ENCODE measurements at places on chromosomes 12 and 14.

DNA sequence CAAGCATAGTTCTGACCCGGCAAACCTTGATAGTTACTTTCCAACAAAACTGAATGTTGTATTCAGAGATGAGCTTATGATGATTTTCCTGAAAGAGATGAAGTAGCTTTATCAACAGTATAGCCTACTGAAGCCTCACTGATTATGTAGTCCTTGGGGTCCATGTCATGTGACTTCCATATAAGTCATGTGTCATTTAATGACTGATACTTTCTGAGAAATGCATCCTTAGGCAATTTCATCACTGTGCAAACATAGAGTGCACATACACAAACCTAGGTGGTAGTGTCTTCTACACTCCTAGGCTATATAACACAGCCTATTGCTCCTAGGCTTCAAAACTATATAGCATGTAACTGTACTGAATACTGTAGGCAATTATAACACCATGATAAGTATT, 28.5 kb upstream of the TUBA1C start:
- no peak for DNase-seq

- no peak for DNase-seq
These were observed 186.4 kb downstream of the RBM19 start for GRCh38 chr12:113779774-113780173.

- DNase-seq, result peak; percentile 0
These were observed 2.6 kb downstream of the KIAA0586 start for GRCh38 chr14:58430156-58430555.

DNA sequence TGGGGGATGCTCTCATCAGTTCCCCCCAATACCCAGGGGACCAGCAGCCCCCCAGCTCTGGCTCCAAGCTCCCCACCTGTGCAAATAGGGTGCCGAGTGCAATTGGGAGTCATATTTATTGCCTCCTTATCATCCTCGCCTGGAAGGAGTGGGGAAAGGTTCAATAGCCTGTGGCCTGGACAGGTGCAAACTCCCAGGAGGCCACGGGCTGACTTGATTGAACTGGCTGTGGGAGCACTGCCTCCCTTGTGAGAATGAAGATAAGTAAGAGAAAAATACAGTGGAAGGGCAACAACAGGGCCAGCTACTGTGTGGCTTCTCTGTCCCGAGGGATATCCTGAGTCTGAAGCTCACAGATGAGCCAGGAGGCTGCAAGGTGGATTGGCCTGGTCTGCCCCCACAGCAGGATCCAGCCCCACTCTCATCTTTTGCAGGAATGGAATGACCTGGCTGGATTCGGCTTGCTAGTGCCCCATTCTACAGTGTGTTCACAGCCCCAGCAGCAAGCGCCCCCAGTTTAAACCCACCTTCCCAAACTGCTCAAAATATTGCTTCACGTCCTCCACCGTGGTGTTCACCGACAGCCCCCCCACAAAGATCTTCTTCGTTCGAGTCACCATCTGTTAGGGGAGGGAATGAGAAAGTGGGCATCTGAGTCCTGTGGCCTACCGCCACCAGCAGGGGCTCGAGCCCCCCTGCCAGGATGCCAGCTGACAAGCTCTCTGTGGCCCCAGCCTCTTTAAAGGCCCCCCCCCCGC, 6.3 kb downstream of the MSI1 start:
- no peak for DNase-seq

- no peak for DNase-seq
These were observed 3.0 kb downstream of the NCOR2 start for GRCh38 chr12:124564232-124564958.

- no peak for DNase-seq
These were observed 4.3 kb downstream of the CRACR2A start for GRCh38 chr12:3748620-3749019.

DNA sequence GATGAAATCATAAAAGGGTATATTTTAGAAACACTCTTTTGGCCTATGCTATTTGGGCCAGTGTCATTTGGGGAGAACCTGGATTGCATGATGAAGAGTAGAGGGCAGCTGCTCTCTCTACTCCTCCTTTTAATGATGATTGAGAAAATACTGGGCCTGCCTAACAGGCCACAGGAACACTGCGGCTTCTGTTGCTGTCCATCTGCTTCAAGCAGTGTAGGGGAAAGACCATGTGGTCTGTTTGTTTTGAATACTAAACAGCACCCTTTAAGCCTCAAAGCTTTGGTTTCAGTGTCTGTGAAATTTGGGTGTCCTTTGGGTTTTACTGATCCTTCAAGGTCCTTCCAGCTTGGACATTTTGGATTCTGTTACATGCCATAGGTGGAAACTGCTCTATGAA, 78.0 kb downstream of the TTC6 start:
- no peak for DNase-seq

GRCh38 chr14:65208548-65208947, 106.2 kb upstream of the MAX start:
- DNase-seq, result no peak

- no peak for DNase-seq
These were observed 24.0 kb downstream of the LRIG3 start for GRCh38 chr12:58896278-58896677.

- DNase-seq, result no peak
These were observed 43.1 kb upstream of the ATF7IP start for GRCh38 chr12:14322403-14322802.

GRCh38 chr14:75452324-75452723, 24.5 kb downstream of the JDP2 start:
- DNase-seq, result no peak

GRCh38 chr14:99915305-99916090, 122.3 kb downstream of the EML1 start:
- no peak for DNase-seq

- no peak for DNase-seq
These were observed 57.7 kb downstream of the MAX start for GRCh38 chr14:65044596-65044959.

GRCh38 chr12:457676-458075, 2.1 kb upstream of the B4GALNT3 start:
- DNase-seq, result no peak

DNA sequence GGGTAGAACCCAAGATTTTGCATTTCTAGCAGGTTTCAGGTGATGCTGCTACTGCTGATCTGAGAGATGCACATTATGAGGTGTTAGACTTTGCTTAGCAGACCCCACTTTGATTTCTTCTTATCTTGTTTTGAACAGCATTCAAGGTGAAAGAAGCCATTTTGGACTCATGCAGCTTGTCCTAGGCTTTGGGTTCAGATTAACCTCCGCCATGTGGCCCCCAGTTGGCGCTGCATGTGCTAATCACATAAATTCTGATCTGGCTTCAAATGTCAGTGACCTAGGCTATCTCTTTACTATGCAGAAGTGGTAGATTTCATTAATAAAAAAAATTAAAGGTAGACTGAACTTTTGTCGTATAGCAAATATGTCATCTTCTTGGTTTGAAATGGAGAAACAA, 89.8 kb upstream of the DYRK2 start:
- no peak for DNase-seq

GRCh38 chr14:22227084-22227483, 361.9 kb downstream of the DAD1 start:
- DNase-seq, result no peak

DNA sequence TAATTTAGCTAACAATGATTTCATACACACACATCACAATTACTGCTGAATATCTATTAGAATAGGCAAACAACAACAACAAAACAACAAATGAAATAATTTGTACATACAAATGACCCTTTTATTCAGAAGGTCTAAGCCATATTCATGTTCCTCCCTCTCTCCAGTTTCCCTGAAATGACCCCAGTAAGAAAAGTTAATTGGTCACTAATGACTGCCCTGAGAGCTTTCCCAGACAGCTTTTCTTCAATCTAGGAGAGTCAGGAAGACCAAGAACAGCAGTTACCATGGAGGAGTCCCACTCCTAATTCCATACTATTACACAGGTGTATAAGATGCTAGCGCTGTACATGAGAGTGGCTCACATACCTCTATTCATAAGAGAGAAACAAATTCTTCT, 121.2 kb upstream of the GRIP1 start:
- DNase-seq, result no peak

DNA sequence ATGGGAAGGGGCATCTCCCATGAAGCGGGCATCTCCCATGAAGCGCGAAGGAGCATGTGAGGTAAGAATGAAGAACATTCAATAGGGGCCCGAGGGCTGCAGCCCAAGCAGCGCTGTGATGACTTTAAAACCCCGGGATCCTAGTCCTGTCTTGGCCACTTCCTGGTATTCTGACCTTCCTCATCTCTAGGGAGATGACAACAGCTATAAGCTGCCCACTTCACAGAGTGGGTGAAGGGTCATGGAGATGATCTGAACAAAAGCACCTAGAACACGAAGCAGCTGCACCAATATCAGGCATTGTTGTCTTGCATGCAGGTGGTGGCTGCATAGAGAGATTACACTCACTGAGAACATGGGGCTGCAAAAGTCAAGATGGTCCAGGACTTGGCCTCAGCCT, 64.5 kb downstream of the SPTB start:
- DNase-seq, result no peak

DNA sequence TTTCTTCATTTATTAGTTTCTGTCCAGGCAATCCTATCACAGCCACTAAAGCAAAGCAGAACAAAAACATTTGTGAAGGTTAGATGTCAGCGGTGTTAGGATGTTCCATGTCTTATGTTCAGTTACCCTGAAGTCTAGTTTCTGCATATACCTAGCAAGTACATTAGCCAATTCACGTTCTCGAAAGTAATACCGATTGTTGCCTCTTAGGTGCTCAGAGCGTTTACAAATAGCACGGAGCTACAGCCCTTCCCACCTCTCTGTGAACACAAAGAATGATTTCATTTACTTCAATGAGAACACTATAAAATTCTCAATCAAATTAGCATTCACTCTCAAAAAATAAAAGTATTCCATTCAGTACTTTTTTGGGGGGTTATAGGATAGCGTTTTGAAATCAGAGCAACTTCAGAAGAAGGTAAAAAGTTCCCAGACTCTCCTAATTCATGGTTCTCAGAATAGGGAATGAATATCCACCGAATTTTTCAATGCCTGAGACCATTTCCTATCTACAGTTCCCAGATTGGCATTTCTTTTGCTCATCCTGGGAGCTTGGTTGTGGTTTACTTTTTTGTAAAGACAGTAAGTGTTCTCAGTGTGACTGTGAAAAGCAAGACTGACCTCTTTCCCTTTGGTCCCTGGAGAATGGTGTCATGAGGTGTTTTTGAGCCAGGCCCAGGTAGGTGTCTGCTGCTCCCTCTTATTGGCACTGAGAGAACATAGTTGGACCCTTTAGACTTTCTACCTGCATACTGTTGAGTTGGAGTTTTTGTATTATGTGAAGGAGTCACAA, 488.0 kb upstream of the RGS6 start:
- DNase-seq, result no peak

- no peak for DNase-seq
These were observed 62.1 kb upstream of the ESRRB start for GRCh38 chr14:76313852-76314251.

DNA sequence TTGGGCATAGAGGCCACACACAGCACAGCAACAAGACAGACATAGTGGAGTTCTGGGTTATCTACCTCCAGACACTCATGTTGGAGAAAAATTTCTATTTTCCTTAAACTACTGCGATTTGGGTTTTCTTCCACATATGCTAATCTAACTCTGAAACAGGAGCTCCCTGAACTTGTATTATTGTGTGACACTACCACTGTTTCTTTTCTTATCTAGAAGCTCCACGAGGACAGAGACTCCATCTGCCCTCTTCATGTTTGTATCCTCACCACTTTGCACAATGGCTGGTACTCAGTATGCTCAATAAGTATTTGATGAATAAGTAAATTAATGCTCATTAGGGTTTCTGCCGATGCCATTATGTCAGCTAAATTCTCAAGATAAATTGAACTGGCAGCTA, 218.6 kb downstream of the PAX9 start:
- DNase-seq, result no peak

GRCh38 chr12:45946435-45946834, 43.9 kb downstream of the SCAF11 start:
- DNase-seq, result no peak

GRCh38 chr12:70619471-70620152, 17.6 kb downstream of the PTPRB start:
- peak; percentile 16 for DNase-seq

- no peak for DNase-seq
These were observed 28.5 kb downstream of the TMCC3 start for GRCh38 chr12:94621662-94622359.

- no peak for DNase-seq
These were observed 264.0 kb upstream of the PLEKHG7 start for GRCh38 chr12:92438641-92439419.
